ENCODE measurements at places on chromosomes 3 and 15.

GRCh38 chr3:197331131-197331530 lies 32.7 kb upstream of the DLG1 start:
- no peak for DNase-seq

- peak; percentile 86 for DNase-seq
These were observed 101.2 kb downstream of the NFKBIZ start for GRCh38 chr3:101950510-101950909.

GRCh38 chr3:191774485-191774884 lies 313.5 kb downstream of the PYDC2 start:
- DNase-seq, result peak; percentile 90

- no peak for DNase-seq
These were observed 64.9 kb upstream of the SELENOK start for GRCh38 chr3:53956586-53956985.

DNA sequence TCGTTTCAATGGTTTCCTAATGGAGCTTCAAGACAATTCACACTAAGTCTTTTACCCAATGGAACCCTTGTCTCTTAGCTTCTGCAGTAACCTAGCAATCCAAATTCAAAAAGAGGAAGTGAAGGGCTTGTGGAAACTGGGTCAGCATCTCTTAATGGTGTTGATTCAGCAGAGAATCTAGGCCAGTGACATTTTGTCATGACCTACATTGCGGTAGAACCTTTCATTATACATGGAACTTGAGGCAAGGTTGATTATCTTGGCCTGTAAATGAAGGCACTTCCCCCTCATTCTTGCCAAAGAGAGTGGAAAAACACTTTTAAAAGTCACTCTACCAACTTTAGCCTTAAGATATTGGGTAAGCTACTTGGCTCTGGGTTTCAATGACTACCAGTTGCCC lies 42.8 kb downstream of the C2CD4B start:
- DNase-seq, result no peak

GRCh38 chr3:145259166-145259880 lies 901.7 kb downstream of the PLOD2 start:
- DNase-seq, result no peak
